Epithelial cell of proximal tubule (primary cell): ENCODE measurements at places on chromosomes 13 and 19.

- DNase-seq = no peak
These were observed 3.8 kb upstream of the IL17D start for GRCh38 chr13:20699715-20700114.

GRCh38 chr19:16527971-16528521 lies 14.2 kb downstream of the CHERP start:
- no peak for DNase-seq

- no peak for DNase-seq
These were observed 58.1 kb upstream of the KLF2 start for GRCh38 chr19:16266586-16266942.

GRCh38 chr13:64718116-64718515 lies 2512.0 kb downstream of the PCDH9 start:
- DNase-seq = peak; percentile 55

DNA sequence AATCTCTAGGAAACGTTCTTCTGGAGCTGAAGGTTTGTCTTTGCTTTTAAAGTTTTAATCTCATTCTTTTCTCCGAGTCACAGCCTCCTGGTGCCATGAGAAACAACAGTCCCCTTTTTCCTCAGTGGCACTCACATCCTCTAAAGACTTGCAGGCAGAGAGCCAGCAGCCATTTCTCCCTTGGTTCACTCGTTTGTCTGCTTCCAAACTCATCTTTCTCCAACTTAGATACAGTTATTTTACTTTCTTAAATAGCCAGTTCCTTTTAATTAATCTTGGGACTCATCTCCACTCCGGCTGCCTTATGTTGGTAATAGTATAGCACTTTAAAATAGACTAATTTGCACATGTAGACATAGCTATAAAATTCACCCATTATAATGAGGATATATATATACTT lies 555.2 kb downstream of the FGF9 start:
- DNase-seq = no peak

DNA sequence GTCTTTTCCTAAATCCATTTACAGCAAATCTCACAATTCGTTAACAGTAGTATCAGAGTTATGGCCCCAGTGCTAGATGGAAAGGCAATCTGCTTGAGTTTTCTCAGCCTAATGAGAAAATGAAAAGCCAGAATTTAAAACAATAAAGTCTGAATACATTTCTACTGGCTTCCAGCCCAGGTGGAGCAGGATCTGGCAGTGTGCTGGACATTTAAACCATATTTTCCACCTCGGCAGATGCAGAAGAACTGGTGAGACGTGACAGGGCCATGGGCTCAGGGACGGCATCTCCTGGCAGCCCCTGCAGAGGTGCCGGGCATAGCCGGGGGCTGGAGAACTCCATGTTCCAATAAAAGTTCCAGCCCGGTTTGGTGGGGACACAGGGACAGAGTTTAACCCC lies 7.1 kb downstream of the SMIM7 start:
- no peak for DNase-seq

GRCh38 chr19:7924651-7925170 lies 1.2 kb downstream of the CTXN1 start:
- no peak for DNase-seq

DNA sequence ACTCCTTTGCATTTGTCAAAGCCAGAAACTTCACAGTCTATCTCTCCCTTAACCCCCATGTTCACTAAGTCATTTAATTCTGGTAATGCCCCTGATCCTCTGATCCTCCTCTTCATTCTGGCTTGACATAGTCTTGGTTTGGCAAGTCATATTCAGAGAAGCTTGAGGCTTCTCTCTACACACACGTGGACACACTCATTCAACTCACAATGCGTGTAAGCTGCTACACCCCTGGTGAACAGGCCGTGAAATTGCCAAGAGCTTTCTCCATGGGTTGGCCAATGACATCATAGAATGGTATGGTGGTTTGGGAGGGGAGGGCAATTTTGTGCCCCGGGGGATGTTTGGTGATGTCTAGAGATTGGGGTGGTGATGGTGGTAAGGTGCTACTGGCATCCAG lies 47.9 kb upstream of the FLT1 start:
- DNase-seq = no peak
